ENCODE measurements at places on chromosomes 4 and X.

GRCh38 chr4:75345423-75345822 lies 168.8 kb downstream of the RCHY1 start:
- DNase-seq: no peak

GRCh38 chr4:13534344-13535063 lies 9.8 kb downstream of the NKX3-2 start:
- no peak for DNase-seq

GRCh38 chr4:47598896-47599295 lies 113.8 kb downstream of the ATP10D start:
- DNase-seq: no peak

- DNase-seq: no peak
Measured at GRCh38 chrX:8987672-8988250, 46.2 kb downstream of the FAM9B start.

GRCh38 chr4:19776021-19776459 lies 475.7 kb upstream of the SLIT2 start:
- DNase-seq: no peak

GRCh38 chr4:25043548-25043947 lies 12.8 kb upstream of the LGI2 start:
- no peak for DNase-seq

DNA sequence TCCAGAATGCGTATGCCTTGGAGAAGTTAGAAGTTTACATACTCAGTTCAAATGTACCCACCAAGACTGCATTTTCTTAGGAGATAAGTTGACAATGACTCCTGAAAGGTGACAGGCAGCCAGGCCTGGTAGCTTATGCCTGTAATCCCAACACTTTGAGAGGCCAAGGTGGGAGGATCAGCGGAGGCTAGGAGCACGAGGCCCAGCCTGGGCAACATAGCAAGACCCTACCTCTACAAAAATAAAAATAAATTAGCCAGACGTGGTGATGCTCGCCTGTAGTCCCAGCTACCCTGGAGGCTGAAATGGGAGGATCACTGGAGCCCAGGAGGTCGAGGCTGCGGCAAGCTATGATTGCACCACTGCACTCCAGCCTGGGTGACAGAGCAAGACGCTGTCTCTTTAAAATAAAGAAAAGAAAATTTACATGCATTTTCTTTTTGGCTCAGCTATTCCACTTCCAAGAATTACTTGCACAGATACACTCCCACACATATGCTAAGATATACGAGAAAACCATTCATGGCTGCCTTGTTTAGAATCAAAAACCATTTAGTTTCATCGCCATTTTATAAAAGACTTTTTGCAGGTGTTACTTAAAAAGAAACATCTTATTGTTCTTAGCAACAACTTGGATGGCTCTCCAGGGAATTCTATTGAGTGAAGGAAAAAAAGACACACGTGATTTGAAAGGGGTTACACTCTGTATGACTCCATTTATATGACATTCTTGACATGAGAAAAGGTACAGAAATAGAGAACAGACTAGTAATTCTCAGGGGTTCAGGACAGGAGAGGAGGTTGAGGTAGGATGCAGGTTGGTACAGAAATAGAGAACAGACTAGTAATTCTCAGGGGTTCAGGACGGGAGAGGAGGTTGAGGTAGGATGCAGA lies 66.3 kb downstream of the DHRSX start:
- no peak for DNase-seq

DNA sequence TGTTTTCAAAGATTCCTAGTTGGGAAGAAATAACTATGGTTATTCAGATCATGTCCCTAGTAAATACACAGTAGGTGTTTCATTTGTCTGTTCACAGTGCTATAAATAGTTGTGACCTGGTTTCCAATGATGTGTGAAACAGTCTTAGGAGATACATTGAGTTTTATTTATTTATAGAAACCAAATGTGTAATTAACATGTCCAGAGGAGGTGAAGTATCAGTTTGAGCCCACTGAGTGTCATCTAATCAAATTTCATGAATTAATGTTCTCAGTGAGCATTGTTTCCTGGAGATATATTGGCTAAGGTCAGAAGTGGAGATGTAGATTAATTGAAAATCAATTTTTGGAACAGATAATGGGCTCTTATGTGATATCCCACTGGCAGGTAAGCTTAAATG lies 996.3 kb downstream of the FSTL5 start:
- no peak for DNase-seq

DNA sequence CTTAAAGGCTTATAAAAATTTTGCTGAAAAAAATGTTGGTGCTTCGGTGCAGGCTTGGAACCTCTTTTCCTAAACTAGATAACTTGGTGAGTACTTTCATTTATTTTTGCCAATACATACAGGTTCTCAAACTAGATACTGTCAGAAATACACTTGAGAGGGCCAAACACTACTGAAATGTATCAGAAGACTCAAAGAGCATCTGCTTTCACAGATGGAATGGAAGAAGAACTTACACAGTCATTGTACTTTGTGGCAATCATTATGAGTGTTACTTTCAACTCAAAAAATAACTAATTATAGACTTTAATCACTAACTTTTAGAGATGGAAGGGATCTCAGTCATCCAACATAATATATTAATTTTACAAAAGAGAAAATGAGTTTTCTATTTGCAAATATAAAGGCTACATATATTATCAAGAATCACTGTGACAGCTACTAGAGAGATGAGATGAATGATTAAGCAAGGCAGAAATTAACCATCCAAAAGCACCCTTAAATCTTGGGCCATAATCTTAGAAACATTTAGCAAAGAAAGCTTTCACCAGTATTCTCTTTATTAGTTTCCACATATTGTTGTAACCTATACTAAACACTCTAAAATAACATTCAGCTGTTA lies 1.0 kb downstream of the ENAM start:
- DNase-seq: no peak

- DNase-seq: peak; percentile 58
Measured at GRCh38 chrX:39854772-39855747, 242.7 kb downstream of the BCOR start.

DNA sequence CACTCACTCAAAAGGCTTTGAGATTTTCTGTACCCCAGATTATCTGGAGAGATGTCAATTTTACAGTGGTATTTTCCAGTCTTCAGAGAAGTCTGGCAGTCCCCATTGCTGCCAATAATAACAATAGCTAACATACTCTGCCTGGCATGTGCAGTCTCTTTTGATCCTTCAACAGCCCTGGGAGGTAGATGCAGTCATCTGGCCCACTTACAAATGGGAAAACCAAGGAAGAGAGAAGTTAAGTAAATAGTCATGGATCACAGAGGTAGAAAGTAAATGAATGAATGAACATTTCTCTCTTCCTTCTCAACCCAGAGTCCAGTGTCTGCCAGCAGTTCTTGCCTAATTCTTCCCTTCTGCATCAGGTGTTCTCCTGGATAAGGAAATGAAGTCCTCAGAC lies 113.0 kb upstream of the EDNRA start:
- no peak for DNase-seq
